Activated T-helper 9 cell treated with anti-CD3 and anti-CD28 coated beads, Interleukin-2, amount 50 U/mL, for 16 hours (primary cell): ENCODE measurements at places on chromosomes 3 and 15.

- no peak for DNase-seq
Measured at GRCh38 chr3:42906848-42907183, 874 bp downstream of the ZNF662 start.

DNA sequence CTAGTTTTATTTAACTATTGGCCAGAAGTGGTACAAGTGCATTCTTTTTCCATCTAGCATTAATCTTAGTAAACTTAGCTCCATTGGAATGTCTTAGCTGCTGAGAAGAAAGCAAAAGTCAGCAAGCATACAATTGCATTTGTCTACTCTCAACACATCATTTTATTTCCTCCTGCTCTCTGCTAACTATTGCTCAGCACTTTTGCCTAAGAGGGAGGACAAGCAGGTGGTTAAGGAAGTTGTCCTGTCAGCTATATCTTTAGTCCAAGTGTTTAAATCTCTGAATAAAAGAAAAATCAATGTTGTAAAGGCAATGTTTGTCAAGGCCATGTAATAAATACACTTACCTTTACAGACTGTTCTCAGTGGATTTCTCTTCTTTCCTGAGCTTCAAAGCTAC, 51.0 kb downstream of the FHIT start:
- no peak for DNase-seq

DNA sequence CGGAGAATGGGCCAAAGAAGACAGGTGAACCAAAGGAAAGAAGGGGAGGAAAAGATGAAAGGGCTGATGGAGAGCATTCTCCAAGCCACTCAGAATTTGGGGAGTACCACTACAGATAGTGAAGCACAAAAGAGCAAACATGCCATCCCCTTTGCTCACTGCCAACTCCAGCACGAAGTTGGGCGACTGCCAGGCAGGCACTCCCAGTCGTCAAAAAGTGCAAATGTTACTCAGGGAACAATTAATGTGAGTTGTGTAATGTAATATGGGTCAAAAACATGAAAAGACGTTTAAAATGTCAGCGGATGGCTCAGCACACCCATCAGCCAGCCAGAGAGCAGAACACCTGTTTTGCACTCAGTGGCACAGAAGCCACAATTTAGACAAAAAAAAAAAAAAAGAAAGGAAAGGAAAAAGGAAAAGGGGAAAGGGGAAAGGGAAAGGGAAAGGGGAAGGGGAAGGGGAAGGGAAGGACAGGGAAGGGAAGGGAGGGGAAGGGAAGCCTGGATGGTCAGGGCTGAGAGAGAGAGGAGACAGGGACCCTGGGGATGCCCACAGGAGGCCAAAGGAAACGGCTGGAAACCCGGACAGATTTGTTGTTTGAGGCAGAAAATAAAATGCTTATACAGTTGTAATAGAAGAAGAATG, 82.7 kb downstream of the COL8A1 start:
- no peak for DNase-seq

DNA sequence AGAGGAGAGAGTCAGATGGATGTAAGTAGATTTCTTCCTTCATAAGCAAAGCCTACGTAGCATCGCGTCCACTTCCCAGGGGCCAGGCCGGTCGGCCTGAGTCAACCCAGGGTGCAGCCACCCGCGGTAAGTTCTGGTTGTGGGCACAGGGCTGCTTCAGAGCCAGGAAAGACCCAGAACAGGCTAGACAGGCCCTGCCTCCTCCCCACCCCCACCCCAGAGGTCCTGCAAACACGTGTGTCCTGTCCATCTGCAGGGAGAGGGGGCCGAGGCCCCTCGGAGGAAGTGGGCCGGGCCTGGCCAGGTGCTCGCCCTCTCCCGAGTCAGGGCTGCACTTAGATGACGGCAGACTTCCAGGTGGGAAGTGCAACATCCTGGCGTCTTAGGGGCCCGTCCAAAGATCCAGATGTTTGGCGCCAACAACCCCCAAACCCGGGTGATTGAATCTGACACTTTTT, 100.8 kb upstream of the ALDH1A3 start:
- DNase-seq: no peak

DNA sequence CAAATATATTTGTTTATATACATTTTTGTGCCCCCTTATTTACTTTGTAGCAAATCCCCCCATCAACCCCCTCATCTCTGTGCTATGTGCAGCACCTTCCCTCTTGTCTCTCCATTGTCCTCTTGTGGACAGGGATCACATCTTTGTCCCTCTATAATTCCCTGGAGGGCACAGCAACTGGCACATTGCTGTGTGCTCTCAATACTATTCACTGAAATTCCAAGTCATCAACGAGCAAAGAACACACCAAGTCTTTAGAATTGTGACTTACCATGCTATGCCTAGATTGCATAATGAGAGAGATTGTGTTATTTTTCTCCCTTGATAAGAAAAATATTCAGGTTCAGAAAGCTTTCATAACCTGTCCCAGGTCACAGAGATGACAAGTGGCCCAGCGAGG, 54.6 kb upstream of the ACAN start:
- no peak for DNase-seq

GRCh38 chr3:111750278-111750884, 108.7 kb upstream of the PHLDB2 start:
- no peak for DNase-seq

DNA sequence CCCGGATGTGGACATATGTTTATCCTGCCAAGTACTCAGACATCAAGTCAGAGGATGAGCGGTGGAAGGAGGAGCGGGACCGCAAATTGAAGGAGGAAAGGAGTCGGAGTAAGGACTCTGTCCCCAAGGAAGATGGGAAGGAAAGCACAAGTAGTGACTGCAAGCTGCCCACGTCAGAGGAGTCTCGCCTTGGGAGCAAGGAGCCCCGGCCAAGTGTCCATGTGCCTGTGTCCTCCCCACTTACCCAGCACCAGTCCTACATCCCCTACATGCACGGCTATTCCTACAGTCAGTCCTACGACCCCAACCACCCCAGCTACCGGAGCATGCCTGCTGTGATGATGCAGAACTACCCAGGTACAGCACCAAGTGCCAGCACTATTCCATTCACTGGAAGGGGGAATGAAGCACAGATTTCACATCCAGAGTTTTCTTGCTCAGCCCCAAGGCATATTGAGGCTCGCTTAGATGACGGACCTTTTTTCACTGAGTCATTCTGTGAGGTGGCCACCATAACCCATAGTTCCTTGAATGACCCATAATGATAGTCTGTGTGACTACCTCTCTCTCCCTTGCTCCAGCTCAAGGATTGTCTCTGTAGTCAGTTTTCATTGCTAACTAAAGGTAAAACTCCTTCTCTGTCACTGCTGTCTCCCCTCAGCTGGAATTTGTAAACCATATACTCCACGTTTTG, 97.1 kb downstream of the RBPMS2 start:
- no peak for DNase-seq

DNA sequence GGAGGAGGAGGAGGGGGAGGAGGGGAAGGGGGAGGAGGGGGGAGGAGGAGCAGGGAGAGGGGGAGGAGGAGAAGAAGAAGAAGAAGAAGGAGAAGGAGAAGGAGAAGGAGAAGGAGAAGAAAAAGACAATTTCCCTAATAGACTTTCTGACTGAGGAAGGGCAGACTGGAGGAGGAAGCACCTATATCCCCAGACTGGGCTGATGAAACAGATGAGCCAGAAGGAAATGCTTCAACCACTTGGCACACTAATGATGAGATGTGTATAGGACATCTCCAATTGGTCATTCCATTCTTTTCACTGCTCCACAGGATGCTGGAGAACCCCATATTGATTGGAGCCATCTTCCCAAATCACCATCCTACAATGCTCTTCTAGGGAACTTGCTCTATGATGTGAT, 69.9 kb downstream of the LYZL4 start:
- DNase-seq: no peak
